ENCODE measurements at places on chromosomes 5 and 9.

- DNase-seq = no peak
Observed at GRCh38 chr5:111775224-111775623, 18.2 kb upstream of the NREP start.

DNA sequence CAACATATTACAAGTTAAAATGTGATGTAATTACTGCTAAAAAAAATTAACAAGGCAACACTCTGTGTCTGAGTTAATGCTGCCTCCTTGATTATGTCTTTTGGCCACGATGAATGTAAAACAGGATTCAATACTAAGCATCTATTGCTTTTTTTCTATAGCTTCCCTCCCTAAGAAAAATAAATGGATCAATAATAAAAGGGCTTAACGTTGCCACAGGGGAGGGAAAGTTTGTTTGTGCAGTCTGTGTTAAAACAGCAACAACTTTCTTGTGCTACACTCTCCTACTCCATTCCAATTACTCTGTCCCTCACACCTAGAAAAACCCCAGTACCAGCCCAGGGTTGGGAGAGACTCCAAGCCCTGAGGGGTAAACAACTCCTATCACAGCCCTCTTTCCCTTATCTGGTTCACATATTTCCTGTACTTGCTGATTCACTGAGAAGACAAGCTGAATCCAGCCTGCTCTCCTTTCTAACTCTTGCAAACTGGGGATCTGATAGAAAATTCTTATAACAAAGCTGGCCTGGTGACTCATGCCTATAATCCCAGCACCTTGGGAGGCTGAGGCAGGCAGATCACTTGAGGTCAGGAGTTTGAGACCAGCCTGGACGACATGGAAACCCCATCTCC lies 44.8 kb downstream of the PTPN3 start:
- DNase-seq = no peak

DNA sequence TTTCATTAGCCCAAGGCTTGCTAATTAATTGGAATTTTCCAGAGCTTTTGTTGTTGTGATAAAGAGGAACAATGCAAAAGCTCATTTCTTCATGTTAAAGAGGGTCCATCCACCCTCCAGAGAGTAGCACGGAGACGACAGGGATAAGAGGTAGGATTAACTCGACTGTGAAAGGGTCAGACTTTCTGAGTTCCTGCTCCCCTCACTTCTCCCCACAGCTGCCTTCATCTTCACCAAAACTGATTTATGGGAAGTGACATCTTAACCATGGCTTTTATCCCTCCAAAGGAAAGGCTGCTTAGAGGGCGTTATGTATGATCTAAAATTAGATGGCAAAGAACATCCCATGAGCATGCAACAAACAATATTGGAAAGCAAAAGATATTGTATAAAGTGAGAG lies 135.5 kb downstream of the GLIS3 start:
- no peak for DNase-seq

DNA sequence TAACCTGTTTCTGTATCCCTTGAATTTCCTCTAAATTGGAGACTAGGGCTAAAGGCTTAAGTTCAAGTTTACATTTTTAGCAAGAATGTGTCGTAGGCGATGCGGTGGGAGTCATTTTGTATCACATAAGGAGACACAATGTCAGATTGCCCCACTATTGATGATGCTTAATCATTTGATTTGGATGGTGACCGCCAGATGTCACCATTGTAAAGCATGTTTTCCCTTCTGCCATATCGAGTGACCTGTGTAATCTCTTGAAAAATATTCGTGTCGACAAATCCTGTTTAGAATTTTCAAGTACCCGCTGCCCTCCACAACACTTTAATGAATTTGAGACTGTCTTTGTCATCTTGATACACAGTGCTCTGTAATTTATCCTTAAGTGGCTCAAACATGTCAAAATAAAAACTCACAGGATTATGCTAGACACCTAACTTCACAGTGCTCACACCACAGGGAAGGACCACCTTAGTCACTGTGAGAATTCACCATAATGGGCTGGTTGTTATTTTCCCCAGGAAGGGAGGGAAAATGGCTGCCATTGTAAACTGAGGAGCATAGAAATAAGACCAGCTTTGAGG lies 34.5 kb upstream of the SLC46A2 start:
- no peak for DNase-seq

Measured in activated CD4-positive, CD25-positive, alpha-beta regulatory T cell (primary cell).